ENCODE measurements at places on chromosomes 7 and 10.

DNA sequence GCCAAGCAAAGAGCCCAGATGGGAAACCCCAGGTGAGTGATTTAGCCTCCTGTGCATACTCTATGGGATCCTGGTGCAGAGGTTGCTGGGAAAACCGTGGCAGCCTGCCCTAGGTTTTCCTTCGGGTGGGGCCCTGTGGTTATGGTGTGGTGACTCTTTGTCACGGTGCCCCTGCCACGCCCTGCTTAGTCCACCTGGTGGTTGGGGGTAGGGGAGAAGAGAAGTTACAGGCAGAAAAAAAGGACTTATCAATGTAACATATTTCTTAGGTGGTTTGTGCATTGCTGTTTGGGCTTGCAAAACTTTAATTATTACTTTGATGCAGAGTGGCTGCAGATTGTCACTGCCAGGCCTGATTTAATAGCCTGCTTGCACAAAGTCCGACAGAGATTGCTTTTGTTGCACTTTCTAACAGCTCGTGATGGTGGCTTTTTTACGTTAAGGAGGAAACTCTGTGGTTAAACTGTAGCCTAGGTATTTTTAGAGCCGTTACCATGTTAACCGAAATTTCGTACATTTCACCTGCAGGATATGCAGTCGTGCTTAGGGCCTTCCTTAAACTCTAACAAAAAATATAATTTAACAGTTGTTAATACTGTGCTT, 197.4 kb downstream of the RNLS start:
- H3K4me1 ChIP-seq = peaks cover 16% of the 10 kb centered on the region
- peak overlapping the region; percentile 37 for H3K27ac ChIP-seq
- DNase-seq = no peak
- no peaks in the 10 kb centered on the region for H3K27me3 ChIP-seq

GRCh38 chr10:69228151-69228550, 8.0 kb downstream of the HKDC1 start:
- H3K4me3 ChIP-seq = no peak overlapping the region
- H3K4me1 ChIP-seq = peaks cover 10% of the 10 kb centered on the region
- no peaks in the 10 kb centered on the region for H3K27me3 ChIP-seq
- DNase-seq = no peak

GRCh38 chr10:6136215-6137201, 47.7 kb downstream of the RBM17 start:
- no peak overlapping the region for H3K4me3 ChIP-seq
- H3K27ac ChIP-seq = no peak overlapping the region
- H3K27me3 ChIP-seq = no peaks in the 10 kb centered on the region
- H3K36me3 ChIP-seq = no peaks in the 10 kb centered on the region
- no peaks in the 10 kb centered on the region for H3K4me1 ChIP-seq

DNA sequence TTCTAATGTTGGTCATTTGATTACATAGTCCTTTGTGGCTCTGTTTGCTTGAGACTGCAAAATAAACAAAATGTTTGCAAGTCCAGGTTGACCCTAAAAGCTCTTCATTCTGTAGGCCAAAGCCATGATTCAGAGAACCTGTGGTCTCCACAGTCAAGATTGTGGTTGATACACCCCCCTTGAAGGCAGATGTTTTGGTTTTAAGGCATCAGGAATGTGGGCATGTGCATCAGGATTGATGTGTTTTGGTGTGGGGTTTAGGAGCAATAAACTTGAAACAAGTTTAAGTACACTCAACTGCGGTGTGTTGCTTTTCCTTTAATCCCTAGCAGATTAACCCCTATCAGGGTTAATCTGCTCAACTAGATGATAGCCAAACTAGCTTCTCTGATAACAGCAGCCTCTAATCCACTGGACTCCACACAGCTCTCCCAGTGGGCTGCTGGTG, 379.1 kb upstream of the GALNT17 start:
- H3K36me3 ChIP-seq = no peaks in the 10 kb centered on the region
- H3K27me3 ChIP-seq = no peaks in the 10 kb centered on the region
- DNase-seq = no peak
- H3K27ac ChIP-seq = no peak overlapping the region
- no peak overlapping the region for H3K4me3 ChIP-seq

GRCh38 chr10:20877986-20878983, 18.8 kb downstream of the NEBL start:
- H3K4me1 ChIP-seq = no peaks in the 10 kb centered on the region
- no peak for DNase-seq
- no peaks in the 10 kb centered on the region for H3K36me3 ChIP-seq
- H3K4me3 ChIP-seq = no peak overlapping the region
- H3K27me3 ChIP-seq = no peaks in the 10 kb centered on the region
- H3K27ac ChIP-seq = no peak overlapping the region

GRCh38 chr10:17356820-17357219, 97.6 kb downstream of the ST8SIA6 start:
- no peak for DNase-seq
- H3K36me3 ChIP-seq = no peaks in the 10 kb centered on the region
- H3K4me1 ChIP-seq = no peaks in the 10 kb centered on the region
- H3K27me3 ChIP-seq = no peaks in the 10 kb centered on the region
- no peak overlapping the region for H3K4me3 ChIP-seq
- H3K27ac ChIP-seq = no peak overlapping the region

DNA sequence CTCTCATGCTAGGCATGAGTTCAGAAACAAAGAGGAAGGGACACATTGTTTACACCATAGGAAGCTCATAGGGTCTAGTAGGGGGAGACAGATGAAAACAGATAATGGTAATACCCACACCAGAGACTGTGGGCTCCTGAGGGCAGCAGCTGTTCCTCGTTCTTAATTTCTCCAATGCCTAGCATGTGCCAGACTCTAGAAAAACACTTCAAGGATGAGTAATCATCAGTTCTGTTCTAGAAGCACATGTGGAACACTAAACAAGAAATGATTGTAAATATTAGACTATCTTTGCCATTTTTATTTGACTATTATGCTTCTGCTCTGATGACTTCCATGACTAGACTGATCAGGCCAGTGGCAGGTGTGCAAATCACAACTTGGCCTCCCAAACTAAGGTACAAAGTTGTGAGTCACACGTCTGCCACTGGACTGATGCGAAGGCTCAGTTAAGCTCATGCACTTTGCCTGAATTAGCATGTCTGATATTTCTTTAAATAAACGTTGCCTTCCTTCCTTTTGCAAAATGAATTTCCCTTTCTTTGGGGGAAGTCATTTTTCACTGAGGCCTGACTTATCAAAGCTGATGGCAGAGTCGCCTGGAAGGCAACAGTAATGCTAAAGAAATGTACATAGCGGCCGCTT, 89.2 kb upstream of the FGL2 start:
- H3K27me3 ChIP-seq = no peaks in the 10 kb centered on the region
- no peaks in the 10 kb centered on the region for H3K4me1 ChIP-seq
- no peaks in the 10 kb centered on the region for H3K36me3 ChIP-seq
- no peak for DNase-seq
- H3K27ac ChIP-seq = no peak overlapping the region
- H3K4me3 ChIP-seq = no peak overlapping the region

DNA sequence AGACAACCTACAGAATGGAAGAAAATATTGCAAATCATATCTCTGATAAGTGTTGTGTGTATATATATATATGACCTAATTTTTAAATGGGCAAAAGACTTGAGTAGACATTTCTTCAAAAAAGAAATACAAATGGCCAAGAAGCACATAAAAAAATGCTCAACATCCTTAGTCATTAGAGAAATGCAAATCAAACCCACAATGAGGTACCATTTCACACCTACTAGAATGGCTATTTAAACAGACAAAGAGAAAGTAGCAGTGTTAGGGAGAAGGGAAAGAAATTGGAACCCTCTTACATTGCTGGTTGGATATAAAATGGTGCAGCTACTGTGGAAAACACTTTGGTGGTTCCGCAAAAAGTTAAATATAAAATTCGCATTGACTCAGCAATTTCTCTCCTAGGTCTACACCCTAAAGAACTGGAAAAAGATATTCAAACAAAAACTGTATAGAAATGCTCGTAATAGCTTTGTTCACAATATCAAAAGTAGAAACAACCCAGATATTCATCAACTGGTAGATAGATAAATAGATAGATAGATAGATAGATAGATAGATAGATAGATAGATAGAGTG, 16.3 kb downstream of the ACSL5 start:
- no peak overlapping the region for H3K27ac ChIP-seq
- no peak overlapping the region for H3K4me3 ChIP-seq
- DNase-seq = no peak
- no peaks in the 10 kb centered on the region for H3K27me3 ChIP-seq

- no peak for DNase-seq
- no peaks in the 10 kb centered on the region for H3K36me3 ChIP-seq
- H3K27me3 ChIP-seq = no peaks in the 10 kb centered on the region
- H3K27ac ChIP-seq = no peak overlapping the region
- no peak overlapping the region for H3K4me3 ChIP-seq
- peaks cover 7% of the 10 kb centered on the region for H3K4me1 ChIP-seq
These were observed 148.4 kb downstream of the GRID1 start for GRCh38 chr10:86218160-86218559.

- no peak for DNase-seq
- H3K27me3 ChIP-seq = no peaks in the 10 kb centered on the region
- no peaks in the 10 kb centered on the region for H3K36me3 ChIP-seq
- H3K4me1 ChIP-seq = no peaks in the 10 kb centered on the region
These were observed 120.2 kb downstream of the CYP26A1 start for GRCh38 chr10:93193906-93194305.

DNA sequence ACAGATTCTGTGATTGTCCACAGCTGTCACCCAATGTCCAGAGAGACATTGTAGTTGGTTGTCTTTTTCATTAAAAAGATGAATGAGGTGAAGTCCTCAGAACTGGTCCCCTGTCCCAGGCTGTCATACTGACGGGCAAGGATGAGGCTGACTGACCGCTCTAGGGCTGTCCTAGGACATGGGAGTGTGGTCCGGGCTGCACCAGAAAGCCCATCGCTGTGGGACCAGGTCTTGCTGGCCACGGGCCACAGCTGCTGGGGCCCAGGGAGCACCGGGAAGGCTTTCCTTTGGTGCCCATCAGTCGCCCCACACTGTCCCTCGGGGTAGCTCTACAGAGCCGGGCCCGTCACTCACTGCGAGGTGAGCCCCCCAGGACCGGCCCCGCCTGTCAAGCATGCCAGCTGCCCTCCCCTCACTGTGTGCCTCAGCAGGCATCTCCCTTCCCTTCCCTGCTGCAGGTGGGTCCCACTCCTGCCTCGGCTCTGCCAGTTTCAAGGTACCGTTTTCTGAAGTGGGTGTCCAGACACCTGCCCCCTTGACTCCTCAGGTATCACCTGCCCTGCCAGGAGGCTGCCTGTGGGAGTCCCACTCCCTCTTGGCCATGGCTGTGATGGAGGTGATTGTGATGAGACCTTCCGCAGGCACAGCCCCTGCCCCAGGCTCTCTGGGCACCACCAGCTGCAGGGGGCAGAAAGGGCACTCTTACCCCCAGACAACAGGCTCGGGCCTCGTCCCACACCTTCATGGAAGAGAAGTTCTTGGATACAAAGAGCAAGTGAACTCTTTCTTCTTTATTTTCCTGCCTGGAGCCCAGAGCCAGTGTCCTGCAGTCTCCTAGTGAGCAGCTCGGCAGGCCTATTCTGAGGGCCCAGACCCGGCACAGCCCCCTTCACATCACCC, 21.7 kb downstream of the LRRC27 start:
- no peak overlapping the region for H3K27ac ChIP-seq
- no peaks in the 10 kb centered on the region for H3K36me3 ChIP-seq
- no peaks in the 10 kb centered on the region for H3K4me1 ChIP-seq
- H3K4me3 ChIP-seq = no peak overlapping the region
- no peak for DNase-seq
- no peaks in the 10 kb centered on the region for H3K27me3 ChIP-seq

GRCh38 chr10:132858121-132859081, 72.5 kb upstream of the NKX6-2 start:
- peaks cover 10% of the 10 kb centered on the region for H3K4me1 ChIP-seq
- H3K27me3 ChIP-seq = peaks cover 22% of the 10 kb centered on the region
- H3K4me3 ChIP-seq = no peak overlapping the region
- no peaks in the 10 kb centered on the region for H3K36me3 ChIP-seq
- no peak for DNase-seq
- H3K27ac ChIP-seq = no peak overlapping the region

- DNase-seq = no peak
- H3K27ac ChIP-seq = no peak overlapping the region
- no peaks in the 10 kb centered on the region for H3K36me3 ChIP-seq
- H3K4me3 ChIP-seq = no peak overlapping the region
- no peaks in the 10 kb centered on the region for H3K4me1 ChIP-seq
These were observed 450.2 kb downstream of the PLXNA4 start for GRCh38 chr7:132125872-132126595.

DNA sequence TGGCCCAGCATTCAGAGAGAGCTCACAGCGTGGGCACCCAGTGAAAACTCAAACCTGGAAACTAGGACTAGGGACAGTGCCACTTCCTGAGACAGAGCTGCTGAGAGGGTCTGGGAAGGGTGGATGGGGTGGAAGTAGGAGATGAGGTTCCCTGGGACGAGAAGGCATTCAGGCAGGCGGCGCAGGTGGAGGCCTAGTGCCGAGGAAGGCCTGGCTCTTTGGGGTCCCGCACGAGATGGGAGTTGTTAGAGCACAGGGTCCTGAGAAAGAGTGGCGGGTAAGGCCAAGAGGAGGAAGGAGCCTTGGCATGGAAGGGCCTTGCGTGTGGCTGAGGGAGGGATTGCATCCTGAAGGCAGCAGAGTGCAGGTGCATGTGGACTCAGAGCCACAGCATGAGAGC, 129.8 kb upstream of the SH2B2 start:
- no peaks in the 10 kb centered on the region for H3K27me3 ChIP-seq
- no peaks in the 10 kb centered on the region for H3K4me1 ChIP-seq
- no peak overlapping the region for H3K27ac ChIP-seq

- no peak overlapping the region for H3K4me3 ChIP-seq
- H3K27me3 ChIP-seq = no peaks in the 10 kb centered on the region
- peaks cover 9% of the 10 kb centered on the region for H3K36me3 ChIP-seq
- no peak overlapping the region for H3K27ac ChIP-seq
These were observed 97.4 kb downstream of the CTTNBP2 start for GRCh38 chr7:117775801-117776200.

- no peak for DNase-seq
- peaks cover 70% of the 10 kb centered on the region for H3K36me3 ChIP-seq
- H3K27ac ChIP-seq = no peak overlapping the region
- no peak overlapping the region for H3K4me3 ChIP-seq
These were observed 37.2 kb downstream of the ZNF33A start for GRCh38 chr10:38047666-38048065.

DNA sequence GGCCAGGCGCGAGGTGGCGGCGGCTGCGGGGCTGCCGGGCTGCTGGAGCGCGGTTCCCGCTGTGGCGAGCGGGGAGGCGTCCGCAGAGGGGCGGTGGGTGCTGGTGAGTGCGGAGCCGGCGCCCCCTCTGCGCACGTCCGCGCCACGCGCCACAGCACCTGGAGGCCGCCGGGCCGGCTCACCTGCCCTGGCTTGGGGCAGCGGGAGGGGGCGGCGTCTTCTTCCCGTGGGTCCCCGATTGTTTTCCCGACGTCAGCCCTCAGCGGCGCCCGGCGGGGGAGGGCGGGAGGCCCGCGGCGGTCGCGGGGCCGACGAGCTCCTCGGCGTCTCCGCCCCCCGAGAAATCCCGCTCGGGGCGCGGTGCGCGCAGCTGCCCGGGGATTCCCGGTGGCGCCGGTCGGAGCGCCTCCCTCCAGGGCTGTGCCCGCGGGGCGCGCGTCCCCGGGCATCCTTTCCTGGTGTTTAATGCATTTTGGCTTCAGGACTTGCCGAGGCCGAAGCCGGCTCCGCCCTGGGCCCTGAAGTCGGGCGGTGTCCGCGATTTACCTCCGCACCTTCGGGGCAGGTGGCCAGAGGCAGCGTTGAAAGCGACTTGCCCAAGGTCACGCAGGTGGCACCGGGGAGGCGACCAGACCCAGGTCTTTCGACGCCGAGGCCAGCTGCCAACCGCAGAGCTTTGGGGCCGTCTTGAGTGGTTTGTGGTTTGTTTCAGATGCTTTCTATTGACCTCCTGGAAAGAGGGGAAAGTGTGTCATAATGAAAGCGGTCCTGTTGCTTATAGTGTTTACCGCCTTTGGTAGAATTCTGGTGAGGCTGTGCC, 561 bp downstream of the PLEKHA1 start:
- H3K27ac ChIP-seq = peak overlapping the region; percentile 96
- DNase-seq = peak; percentile 21
- no peaks in the 10 kb centered on the region for H3K27me3 ChIP-seq
- peak overlapping the region; percentile 89 for H3K4me3 ChIP-seq
- peaks cover 6% of the 10 kb centered on the region for H3K36me3 ChIP-seq
- no peaks in the 10 kb centered on the region for H3K4me1 ChIP-seq

All from tibial nerve (tissue), 4 donors.